ENCODE measurements at places on chromosomes 1 and 21.
A peak's percentile ranks its signal among the peaks of the same experiment; 100 is the strongest.

DNA sequence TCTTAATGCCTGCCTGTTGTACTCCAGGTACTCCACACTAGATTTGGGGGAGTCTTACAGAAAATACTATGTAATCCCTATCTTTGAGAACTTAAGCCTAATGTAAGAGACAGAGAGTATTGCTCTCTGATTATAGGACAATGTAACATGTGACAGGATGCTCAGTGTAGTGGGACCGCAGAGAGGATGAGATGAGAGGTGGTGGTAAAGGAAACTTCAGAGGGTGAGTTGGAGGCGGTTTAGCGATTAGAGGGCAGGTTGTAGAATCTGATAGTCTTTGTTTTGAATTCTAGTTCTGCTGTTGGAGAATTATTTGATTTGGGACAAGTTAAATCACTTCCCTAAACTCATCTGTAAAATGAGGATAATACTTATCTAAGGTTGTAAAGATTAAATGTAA lies 5.4 kb downstream of the SOAT1 start:
- peak; percentile 63 for DNase-seq

DNA sequence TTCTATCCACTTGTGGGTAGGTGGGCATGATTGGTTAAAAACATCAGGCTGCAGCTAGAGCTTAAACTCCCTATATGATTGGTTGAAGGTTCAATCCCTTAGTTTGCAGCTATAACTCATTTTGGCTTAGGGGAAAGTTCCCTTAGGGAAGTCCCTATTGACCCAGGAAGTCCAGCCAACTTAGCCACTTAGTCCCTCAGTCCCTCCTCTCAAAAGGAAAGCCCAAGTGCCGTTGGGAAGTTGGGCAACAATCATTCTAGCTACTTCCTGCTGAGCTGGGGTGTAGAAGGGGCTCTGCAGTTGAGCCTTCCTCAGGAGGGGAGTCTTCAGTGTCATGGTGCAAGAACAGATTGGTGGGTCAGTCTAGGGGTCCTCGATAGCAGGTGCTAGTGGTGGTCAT lies 12.2 kb downstream of the MSTO1 start:
- no peak for DNase-seq

GRCh38 chr1:109368464-109368863 lies 29.3 kb downstream of the SORT1 start:
- DNase-seq: no peak

DNA sequence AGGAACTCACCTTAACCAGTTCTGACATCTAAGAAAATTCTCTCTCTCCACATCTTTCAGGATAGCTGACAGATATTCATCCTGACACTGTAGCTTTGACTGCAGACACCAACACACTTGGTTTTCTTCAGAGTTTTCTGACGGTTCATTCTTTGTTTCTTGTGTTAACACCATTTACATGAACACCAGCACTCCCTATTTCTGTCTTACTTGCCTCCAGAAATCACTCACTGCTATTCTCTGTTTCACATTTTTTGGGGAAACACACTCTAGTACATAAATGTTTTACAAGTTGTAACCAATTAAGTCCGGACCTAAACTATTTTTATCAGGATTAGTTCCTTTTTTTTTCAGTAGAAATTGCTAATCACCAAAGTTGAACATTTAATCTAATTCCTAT lies 15.4 kb downstream of the FLVCR1 start:
- no peak for DNase-seq

GRCh38 chr1:242391896-242392295 lies 132.6 kb downstream of the PLD5 start:
- DNase-seq: no peak

- no peak for DNase-seq
Observed at GRCh38 chr1:57204942-57205787, 218.7 kb downstream of the DAB1 start.

DNA sequence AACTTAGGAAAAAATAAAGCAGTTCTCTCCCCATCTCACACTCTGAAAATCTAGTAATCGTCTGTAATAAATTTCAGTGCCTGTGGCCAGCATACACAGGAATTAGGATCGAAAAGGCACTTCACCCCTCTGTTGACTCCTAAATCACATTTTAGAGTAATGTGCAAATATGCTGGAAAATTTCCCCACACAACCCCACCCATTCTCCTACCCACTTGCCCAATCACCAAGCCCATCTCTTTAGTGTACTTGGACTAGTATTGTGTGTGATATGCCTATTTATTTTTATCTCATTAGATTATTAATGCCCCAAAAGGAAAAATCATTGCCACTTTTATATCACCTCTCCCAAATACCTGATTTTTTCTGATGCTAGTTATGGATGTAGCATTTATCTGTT lies 323.3 kb downstream of the ASTN1 start:
- no peak for DNase-seq

GRCh38 chr1:29809446-29810120 lies 573.3 kb downstream of the PTPRU start:
- no peak for DNase-seq

GRCh38 chr1:5734996-5735395 lies 257.2 kb downstream of the NPHP4 start:
- no peak for DNase-seq

DNA sequence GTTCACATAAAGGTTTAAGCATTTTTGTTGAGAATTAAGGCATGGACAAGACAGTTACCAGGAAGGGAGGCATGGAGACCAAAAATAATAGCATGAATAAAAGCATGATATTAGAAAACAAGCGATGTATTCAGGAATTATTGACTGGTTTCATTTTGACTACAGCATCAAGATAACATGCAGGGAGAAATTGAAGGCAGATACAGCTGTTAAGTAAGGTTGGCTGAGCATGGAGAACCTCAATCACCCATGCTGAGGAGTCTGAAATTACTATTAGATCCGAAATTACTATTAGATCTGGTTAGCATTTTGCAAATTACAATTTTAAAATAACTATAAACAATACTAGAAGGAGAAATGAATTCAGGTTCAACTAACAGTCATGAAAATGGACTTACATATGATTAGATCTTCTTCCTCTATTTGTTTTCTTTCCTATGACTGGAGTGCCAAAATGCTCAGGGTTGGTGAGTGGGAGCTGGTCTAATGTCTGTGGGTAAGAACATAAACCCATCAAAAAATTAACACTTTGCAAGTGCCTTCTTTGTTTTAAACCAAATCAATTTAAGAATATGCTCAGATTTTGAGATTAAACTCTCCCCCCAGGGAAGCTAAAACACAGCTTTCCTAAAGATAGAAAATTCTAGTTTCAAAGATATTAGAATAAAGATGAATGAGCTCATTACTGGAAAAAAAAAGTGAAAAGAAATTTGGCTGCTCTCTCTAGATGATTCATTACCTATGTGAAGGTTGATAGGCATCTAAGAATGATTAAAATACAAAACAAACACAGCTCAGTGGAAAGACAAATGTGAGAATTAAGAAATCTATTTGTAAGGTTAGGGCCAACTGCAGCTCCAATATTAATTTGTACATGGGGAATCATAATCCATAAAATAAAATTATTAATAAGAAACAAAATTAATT lies 81.7 kb downstream of the ARID4B start:
- DNase-seq: no peak

DNA sequence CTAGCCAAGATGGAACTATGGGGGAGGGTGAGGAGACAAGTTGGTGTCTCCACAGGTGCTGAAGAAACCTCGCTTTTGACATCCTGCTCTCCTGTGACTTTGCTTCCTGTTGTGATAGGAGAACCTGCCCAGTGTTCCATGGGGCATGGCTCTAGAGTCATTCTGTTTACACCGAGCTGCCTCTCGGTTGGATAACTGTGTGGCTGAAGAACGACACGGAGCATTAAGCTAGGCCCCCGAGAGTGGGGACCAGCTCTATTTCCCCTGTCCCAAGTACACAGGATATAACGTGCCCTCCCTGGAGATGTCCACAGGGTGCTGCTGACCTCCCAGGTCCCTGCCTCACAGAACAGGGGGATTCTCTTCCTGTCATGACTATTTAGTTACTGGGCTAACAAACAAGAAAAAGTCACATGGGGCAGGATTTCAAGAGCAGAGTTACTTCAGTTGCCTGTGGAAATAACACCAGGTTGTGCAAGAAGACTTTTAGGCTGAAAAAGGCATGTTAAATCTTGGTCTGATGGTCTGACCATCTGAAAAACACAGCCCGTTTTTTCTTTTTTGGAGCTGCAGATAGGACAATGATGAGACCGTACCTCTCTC lies 29.4 kb upstream of the PPP2R5A start:
- DNase-seq: no peak

DNA sequence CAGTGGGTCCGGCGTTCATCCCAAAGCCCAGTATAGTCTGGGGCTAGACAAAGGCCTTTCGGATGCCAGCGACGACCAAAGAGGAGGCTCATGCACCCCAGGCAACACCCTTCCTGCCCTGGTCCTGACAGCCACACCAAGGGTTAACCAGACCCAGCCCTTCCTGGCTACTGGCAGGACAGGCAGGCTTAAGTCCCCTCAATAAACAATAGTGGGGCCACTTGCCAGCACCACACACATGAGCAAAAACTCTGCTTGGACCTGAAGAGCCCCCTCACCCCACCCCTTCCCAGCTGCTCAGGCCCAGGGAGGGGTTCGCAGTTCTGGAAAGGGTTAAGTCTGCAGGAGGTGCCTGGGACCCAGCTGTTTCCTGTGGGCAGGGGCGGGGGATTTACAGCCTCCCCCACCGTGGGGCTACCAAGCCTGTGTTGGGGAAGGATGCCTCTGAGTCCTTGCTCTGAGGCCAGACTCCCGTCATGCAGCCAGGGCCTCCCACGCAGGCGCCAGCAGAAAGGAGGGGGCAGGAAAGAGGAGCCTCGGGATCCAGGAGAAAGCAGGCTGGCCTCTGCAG lies 18.2 kb downstream of the PHLDA3 start:
- DNase-seq: no peak

- no peak for DNase-seq
Observed at GRCh38 chr1:226806988-226807387, 63.4 kb upstream of the PSEN2 start.

DNA sequence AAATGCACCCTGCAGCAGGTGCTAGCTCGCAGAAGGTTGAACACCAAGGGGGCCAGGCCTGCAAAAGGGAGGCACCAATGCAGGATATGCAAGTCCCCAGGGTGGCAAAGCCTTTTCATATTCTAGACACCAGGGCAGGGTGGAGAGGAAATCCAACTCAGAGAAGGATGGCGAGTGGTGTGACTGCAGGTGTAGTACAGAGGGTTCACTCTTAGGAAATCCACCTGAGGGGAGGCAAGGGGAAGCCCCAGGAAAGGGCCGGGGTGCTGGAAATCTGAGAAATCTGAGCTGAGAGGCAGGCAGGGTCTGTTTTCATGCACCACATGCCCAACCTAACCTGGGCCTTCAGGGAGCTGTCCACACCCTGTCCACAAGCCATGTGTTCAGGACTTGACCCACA lies 163.2 kb upstream of the CTTNBP2NL start:
- DNase-seq: no peak

- DNase-seq: no peak
Observed at GRCh38 chr21:45202344-45202743, 85.4 kb downstream of the POFUT2 start.

GRCh38 chr21:43972850-43973633 lies 39.1 kb upstream of the TRAPPC10 start:
- DNase-seq: no peak

DNA sequence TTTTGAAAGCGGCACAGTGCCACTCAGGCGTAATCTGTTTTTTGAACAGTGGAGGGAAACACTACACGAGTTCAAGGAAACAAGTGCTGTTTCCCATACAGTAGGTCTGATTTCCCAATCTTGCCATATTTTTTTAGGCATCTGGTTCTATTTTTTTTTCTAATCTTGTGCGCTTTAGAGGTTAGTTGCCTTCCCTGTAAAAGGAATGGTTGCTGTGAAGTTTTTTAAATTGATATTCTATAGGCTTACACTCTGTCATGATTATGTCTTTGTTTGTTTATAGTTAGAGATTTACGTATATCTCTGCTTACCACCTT lies 1.2 kb downstream of the NASP start:
- DNase-seq: no peak

DNA sequence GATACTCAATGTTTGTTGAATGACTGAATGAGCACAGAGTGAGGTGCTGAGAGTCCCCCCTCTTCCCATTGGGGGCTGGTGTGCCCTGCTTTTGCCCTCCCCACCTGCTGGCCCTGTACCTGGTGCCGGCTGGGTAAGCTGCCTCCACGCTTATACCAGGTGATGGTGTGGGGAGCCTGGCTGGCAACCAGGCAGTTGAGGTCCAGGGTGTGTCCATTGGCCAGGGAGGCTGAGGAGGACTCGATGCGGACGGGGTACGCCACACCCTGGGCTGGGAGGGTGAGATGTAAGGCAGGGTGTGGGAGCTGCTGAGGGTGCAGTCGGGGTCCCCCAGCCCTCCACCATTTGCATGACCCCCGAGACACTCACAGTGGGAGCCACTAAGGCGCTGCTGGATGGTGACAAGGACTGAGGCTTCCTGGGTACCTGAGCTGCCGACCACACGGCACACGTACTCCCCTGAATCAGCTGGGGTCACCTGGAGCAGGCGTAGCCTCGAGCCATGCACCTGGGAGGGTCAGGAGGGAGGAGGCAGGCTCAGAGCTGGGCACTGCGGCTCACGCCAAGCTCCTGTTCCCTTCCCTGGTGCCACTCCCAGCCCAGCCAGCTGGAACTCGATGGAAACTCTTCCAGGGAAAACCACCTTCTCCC lies 36.6 kb downstream of the LDLRAD2 start:
- no peak for DNase-seq

GRCh38 chr1:12356004-12356890 lies 126.4 kb downstream of the VPS13D start:
- DNase-seq: no peak

DNA sequence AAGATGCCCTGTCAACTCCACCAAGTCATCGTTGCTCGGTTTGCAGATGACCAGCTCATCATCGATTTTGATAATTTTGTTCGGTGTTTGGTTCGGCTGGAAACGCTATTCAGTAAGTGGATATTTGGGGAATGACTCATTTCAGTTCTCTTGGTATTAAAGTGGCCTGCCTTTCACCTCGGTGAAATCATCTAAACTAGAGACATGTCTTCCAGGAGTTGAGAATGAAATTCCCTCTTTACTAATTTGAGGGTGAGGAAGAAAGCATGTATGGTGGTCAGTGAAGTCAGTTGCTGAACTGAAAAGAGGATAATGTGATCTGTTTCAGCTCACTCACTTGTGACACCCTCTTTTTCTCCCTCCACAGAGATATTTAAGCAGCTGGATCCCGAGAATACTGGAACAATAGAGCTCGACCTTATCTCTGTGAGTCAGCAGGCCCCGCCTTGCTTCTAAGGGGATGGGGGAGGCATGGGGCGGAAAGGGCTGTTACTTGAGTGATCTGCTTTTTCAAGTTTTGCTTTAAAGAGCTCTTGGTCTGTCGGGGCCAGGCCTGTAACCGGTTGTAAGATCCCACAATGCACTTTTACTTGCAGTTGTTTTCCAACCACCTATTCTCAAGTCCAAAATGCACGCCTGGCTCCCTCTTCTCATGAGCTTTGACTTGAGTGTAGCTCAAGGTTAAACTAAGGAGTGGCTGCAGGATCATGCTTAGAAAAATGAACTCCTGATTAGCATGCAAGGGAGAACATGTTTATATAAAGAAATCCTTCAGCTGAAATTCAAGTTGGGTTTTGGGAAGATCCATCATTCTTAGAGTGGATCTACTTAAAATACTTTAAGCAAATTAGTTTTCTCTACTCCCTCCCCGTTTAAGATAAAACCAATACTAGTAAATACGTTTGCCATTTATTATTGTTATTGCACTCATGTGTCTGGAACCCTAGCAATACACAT lies 59.8 kb downstream of the CAPN2 start:
- no peak for DNase-seq
